ENCODE measurements at places on chromosomes 12 and 14.

DNA sequence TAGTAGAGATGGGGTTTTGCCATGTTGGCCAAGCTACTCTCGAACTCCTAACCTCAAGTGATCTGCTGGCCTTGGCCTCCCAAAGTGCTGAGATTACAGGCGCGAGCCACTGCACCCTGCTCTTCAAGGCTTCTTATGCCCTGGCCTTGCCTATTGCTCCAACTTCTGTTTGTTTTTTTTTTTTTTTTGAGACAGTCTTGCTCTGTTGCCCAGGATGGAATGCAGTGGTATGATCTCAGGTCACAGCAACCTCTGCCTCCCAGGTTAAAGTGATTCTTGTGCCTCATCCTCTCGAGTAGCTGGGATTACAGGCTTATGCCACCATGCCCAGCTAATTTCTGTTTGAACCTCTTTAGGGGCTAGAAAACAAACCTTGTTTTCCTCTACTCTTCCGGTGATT lies 6.0 kb upstream of the ABCD4 start:
- no peak for DNase-seq

DNA sequence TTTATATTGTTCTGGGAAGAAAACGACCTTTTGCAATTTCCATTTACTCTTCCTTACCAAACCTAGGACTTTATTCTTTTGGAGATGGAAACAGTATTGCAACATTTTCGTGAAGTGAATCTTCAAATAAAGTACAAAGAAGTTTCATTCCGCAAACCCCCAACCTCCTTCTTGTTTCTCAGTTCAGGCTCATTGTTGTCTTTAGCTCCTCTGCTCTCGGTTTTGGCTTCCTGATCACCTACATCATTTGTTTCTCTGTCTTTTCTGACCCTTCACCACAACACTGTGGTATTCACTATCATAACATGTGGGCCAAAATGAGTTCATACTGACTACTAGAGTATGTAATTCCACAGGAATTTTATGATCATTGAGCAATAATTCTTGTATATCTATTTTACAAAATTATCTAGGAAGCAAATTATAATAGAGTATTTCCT lies 266.8 kb downstream of the ADAMTS20 start:
- DNase-seq: no peak

GRCh38 chr14:58091883-58092630 lies 60.0 kb downstream of the ARMH4 start:
- DNase-seq: no peak

DNA sequence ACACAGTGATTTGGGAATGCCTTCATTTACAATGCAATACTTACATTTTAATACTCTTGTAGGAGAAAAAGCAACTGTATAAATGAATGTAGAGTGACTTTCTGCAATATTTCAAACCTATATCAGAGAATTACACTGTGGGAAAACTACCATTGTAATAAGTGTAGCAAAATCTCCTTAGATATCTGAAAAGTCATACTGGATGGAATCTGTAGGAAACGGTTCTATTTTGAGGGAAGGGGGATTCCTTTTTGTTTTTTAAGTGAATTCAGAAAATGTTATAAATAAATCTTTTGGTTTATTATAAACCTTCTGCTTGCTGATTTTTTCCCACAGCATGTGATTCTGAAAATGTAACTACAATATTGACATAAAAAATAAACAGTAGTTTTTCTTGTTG lies 23.0 kb downstream of the ZNF891 start:
- DNase-seq: no peak

GRCh38 chr12:39103552-39104165 lies 198.3 kb upstream of the CPNE8 start:
- DNase-seq: no peak

GRCh38 chr14:90714811-90715210 lies 101.4 kb downstream of the TTC7B start:
- no peak for DNase-seq

- no peak for DNase-seq
Measured at GRCh38 chr12:51390891-51391282, 319 bp downstream of the GALNT6 start.

- DNase-seq: no peak
Measured at GRCh38 chr14:50452296-50452695, 55.6 kb upstream of the CDKL1 start.

GRCh38 chr12:123734268-123734667 lies 22.1 kb downstream of the ATP6V0A2 start:
- DNase-seq: no peak
